Purkinje cell (primary cell): ENCODE measurements at places on chromosomes 5 and 9. TPM values are rescaled to one million over a fixed set of nuclear protein-coding genes. Genes with fewer than 3 reads are reported as not detected.

The CCDC69 gene
- polyA plus RNA-seq: 3.9 and 6.6 TPM in 2 replicates

The CER1 gene
- not detected in 2 replicates for polyA plus RNA-seq

The FAM153A gene
- 3.1 and 8.3 TPM in 2 replicates for polyA plus RNA-seq

The CCIN gene
- not detected in 2 replicates for polyA plus RNA-seq

The GBGT1 gene
- 1.1 and 2.3 TPM in 2 replicates for polyA plus RNA-seq

The SHOC1 gene
- 0.62 and 0.76 TPM in 2 replicates for polyA plus RNA-seq

The ANKRD33B gene
- polyA plus RNA-seq: 4.2 TPM in 2 replicates

The SCGB3A2 gene
- polyA plus RNA-seq: not detected in 2 replicates

The TAF11L10 gene
- polyA plus RNA-seq: not detected in 2 replicates
